ENCODE measurements at places on chromosomes 16 and 17. TPM values are rescaled to one million over a fixed set of nuclear protein-coding genes. Genes with fewer than 3 reads are reported as not detected.

Gene DBNDD1
- 1.1 TPM for total RNA-seq

Gene NATD1
- 7.3 TPM for total RNA-seq

Gene B4GALNT2
- not detected for total RNA-seq

Gene KRTAP4-6
- total RNA-seq, result not detected

Gene ARL17B
- total RNA-seq, result 6.2 TPM

Gene TP53TG3F
- not detected for total RNA-seq

Gene MARVELD3
- 0.16 TPM for total RNA-seq

Gene KRT27
- total RNA-seq, result not detected

Gene CA5A
- total RNA-seq, result not detected
